ENCODE measurements at places on chromosomes 5 and 9.
A peak's percentile ranks its signal among the peaks of the same experiment; 100 is the strongest.

- DNase-seq, result no peak
These were observed 82.1 kb downstream of the MAMDC2 start for GRCh38 chr9:70125621-70126263.

GRCh38 chr9:16652582-16652981 lies 217.9 kb downstream of the BNC2 start:
- no peak for DNase-seq

GRCh38 chr9:136532799-136533774 lies 12.8 kb downstream of the NOTCH1 start:
- DNase-seq, result no peak

DNA sequence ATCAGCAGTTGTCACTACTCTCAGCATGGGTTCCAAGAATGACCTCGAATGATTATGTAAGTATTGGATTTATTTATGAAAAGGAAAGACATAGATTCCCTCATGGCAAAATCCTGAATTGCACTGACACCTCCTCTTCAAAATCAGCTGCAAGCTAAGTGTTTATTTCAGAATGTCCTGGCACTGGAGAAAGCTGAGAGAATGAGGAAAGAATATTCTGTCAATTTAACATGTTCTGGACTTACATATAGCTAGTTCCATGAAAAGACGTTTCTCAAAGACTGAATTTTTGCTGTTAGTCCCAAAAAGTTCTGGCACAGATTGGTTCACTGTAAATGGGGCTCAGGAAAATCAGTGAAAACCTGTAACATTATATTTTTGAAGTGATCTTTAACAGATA lies 120.3 kb downstream of the NREP start:
- no peak for DNase-seq

GRCh38 chr5:150043657-150044328 lies 42.6 kb downstream of the CSF1R start:
- DNase-seq, result peak; percentile 77

GRCh38 chr5:154278186-154278585 lies 87.7 kb downstream of the GALNT10 start:
- peak; percentile 65 for DNase-seq

Data from fibroblast of skin of right biceps (primary cell).